ENCODE measurements at places on chromosomes 12 and 14.

DNA sequence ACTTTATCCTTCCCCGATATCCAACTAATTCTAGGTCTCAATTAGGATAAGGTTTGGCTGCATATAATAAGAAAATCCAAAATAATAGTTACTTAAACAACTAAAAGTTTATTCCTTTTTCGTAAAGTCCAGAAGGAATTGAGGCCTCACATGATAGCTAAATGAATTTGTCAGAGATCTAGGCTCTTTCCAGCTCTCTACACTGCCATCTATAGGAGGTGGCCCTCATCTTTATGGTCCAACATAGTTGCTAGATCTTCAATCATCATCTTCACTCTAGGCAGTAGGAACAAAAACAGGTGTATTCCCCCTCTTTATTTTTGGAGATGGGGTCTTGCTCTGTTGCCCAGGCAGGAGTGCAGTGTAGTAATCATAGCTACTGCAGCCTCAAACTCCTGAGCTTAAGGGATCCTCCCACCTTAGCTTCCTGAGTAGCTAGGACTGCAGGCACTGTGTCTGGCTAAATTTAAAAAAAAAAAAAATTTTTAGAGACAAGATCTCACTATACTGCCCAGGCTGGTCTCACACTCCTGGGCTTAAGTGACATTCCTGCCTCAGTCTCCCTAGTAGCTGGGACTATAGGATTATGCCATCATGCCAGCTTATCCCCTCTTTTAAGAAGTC, 46.5 kb upstream of the SAV1 start:
- peak; percentile 42 for DNase-seq

DNA sequence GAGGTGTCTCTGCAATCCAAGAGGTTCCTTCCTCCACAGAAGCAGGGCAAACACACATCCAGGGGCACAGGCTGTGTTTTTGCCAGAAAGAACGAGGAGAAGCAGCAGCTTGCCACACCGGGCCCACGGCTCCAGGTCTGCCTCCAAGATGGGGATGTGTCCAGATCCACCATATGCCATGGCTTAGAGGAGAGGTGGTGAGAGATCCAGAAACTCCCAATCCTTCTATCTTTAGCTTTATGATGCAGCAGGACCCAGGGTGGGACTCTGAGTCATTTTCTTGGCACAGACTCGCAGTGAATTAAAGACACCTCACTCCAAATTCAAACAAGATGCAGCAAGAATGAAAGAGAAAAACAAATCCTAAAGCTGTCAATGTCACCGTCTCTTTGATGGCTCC, 481.4 kb upstream of the TMEM132C start:
- DNase-seq, result no peak

DNA sequence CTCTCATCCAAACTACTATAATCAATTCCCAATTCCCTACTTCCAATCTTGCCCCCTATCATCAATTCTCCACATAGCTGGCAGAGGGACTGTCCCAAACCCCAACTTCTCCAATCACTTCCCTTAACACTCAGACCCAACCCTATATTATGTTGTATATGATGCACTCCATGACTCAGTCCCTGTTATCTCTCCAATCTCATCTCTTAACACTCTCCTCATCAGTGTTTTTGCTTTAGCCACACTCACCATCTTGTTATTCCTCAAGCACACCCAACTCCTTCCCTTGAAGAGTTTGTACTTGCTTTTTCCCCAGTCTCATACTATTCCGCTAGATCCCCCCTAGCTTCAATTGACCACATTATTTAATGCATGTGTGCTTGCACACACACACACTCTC, 4.9 kb downstream of the RHOJ start:
- DNase-seq, result no peak

- no peak for DNase-seq
Observed at GRCh38 chr12:54562750-54563356, 13.5 kb downstream of the PDE1B start.

- DNase-seq, result no peak
Observed at GRCh38 chr12:43370263-43370662, 181.7 kb downstream of the ADAMTS20 start.

DNA sequence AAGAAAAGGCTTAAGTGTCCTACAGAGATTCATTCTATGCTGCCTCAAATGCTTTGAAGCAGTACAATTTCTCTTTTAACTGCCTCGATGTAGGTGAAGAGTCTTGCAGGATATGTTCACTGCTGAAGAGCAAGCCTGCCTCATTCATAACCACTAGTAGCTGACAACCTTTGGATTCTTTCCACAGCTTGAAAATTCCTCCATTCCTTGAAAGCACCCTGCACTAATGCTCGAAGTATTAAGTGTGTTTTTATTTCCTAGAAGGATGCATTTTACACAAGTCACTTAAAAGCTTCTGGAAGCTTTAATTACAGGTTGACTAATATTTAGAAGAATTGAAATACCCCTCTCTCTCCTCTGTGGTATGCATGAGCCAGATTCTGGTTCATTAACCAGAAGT, 429.4 kb downstream of the DIO2 start:
- no peak for DNase-seq

- DNase-seq, result no peak
Observed at GRCh38 chr12:47356129-47356700, 276.5 kb upstream of the AMIGO2 start.

- no peak for DNase-seq
Observed at GRCh38 chr12:72836194-72836593, 564.0 kb downstream of the TRHDE start.

DNA sequence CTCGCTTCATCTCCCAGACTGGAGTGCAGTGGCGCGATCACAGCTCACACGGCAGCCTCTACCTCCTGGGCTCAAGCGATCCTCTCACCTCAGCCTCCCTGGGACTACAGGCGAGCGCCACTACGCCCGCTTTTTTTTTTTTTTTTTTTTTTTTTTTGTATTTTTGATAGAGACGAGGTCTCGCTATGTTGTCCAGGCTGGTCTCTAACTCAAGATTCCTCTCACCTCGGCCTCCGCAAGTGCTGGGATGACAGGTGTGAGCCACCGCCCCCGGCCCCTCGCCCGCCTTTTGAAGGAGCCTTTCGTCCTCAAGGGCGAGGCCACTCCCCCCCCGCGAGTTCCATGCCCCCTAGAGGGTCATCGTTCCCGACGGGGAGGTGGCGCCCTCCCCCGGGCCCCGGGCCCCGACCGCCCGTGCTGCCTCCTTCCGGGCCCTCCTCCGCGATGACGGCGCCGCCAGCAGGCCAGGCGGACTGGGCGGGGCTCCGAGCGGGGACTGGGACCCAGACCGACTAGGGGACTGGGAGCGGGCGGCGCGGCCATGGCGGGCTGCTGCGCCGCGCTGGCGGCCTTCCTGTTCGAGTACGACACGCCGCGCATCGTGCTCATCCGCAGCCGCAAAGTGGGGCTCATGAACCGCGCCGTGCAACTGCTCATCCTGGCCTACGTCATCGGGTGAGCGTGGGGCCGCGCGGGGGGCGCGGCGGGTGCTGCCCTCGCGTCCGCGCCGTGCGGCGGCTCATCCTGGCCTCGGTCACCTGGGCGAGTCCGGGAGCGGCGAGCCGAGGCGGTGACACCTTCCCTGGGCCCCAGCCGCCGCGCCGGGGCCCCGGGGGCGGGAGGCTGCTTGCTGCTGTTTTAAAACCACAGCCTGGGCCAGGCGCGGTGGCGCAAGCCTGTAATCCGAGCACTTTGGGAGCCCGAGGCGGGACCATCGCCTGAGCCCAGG, at the start of gene P2RX4:
Gene P2RX4, plus strand, starts transcription at position 506 of the 949 bp plus-strand sequence. Its CDS starts 36 bp downstream, at position 542.
- peak; percentile 90 for DNase-seq

GRCh38 chr12:72574138-72574537, 302.0 kb downstream of the TRHDE start:
- DNase-seq, result no peak

- DNase-seq, result no peak
Observed at GRCh38 chr12:100225491-100225890, 24.9 kb downstream of the ACTR6 start.

DNA sequence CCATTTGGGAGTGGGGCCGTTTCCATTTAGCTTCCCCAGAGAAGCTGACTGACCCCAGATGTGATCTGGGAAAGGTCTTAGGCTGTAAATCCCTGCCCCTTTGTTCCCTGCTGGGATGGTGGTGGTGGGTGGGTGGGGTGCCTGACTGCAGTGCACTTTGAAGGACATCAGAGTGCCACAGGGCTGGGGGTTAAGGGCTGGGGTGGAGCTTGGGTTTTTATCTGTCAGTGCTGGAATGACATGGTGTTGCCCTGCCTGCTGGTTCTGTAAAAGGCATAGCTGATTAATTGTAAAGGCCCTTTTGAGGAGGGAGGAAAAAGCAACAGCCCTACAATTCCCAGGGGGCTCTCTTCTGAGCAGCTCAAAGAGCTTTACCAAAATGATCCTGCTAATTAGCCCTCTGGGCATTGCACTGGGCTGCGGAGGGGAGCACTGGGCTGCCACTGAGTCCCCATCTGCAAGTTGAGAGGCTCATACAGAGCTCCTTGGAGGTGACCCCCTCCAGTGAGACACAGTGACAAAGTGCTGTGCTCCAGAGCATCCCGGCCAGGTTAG, 21.1 kb downstream of the PLEKHG3 start:
- DNase-seq, result no peak

- no peak for DNase-seq
Observed at GRCh38 chr12:87809916-87810315, 219.3 kb downstream of the C12orf50 start.

DNA sequence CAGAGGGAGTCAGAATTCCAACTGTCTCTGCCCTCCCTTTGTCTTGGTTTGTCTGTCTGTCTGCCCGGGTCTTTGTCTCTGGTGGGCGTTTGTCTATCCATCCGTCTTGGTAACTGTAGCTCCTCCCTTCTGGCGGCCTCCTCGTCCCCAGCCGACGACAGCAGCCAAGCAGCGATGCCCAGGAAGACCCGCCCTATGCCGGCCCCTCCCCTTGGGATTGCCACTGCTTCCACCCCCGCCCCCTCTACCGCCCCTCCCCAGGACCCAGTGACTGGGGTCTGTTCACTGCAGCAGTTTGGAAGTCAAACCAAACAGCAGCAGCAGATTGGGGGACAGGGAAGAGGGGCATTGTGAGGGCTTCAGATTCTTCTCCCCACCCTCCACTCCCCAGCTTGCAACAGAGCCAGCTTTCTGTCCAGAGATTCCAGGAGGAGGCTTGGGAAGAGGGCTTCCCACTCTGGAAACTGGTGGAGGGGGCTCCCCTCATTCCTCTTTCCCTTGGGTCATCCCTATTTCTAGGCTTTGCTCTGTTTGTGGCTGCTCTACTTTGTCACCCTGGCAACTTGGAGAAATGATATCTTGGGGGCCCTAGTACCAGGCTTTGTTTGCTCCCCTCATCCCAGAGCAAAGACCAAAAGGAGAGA, 2.4 kb upstream of the RARG start:
- DNase-seq, result peak; percentile 37

DNA sequence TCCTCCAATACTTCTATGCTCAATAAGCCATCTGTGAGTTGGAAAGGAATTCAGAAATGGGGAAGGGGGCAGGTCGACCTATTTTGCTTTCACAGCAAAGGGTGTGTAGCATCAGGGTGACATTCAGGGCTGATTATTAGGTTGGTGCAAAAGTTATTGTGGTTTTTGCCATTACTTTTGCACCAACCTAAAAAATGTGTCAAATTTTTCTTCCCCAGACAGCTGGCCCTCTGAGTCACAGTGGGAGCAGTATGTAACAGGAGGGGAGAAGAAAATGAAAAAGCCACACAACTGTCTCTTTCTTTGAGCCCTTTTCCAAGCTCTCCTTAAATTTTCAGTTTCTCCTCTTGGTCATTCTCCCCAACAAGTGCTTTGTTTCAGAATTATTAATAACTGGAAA, 47.1 kb upstream of the GZMB start:
- DNase-seq, result no peak

GRCh38 chr12:94172973-94173372, 24.6 kb downstream of the PLXNC1 start:
- DNase-seq, result peak; percentile 16

DNA sequence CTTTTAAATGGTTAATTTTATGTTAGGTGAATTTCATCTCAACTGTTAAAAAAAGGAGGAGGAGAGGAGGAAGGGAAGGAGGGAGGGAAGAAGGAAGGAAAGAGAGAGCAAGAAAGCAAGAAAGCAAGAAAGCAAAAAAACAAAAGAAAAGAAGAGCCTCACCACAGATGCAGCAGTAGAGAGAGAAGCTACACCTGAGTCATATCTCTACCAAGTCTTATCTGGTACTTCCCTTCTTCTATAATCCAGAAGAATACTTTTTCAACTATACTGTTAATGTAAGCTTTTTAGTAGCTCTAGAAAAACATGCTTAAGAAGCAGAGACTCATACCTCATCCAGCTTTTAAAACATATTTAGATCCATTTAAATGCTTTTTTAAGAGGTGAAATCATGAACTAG, 5.6 kb upstream of the IL26 start:
- DNase-seq, result no peak

DNA sequence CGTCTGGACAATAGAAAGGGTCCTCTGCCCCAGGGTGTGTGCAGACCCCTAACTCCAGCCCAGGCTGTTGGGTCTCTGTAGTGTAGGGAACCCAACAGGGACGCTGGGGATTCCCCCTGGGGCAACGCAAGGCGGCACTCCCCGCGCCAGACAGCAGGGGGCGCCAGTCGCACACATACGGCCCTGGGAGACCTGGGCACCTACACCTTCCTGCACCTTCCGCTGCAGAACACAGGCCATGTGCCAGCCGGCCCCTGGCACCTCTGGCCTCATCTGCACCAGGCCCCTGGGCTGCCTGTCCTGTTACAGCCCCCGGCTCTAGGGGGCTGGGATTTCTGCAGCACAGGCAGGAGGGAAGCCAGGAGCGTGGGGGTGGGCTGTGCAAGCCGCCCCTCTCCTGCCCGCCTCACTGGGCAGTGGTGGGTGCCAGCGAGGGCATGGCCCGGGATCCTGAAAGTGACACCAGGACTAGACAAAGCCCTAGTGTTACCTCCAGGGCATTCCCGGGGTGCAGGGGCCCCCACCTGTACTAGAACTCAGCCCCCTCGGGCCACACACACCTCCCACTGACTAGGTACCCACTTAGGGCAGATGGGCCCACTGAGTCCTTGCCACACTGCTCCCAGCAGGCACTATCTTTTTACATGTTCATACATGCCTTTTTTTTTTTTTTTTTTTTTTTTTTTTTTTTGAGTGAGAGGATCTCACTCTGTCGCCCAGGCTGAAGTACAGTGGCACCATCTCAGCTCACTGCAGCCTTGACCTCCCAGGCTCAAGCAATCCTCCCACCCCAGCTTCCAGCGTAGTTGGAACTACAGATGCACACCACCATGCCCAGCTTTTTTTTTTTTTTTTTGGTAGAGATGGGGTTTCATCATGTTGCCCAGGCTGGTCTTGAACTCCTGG, 37.5 kb downstream of the CCNK start:
- DNase-seq, result peak; percentile 83

DNA sequence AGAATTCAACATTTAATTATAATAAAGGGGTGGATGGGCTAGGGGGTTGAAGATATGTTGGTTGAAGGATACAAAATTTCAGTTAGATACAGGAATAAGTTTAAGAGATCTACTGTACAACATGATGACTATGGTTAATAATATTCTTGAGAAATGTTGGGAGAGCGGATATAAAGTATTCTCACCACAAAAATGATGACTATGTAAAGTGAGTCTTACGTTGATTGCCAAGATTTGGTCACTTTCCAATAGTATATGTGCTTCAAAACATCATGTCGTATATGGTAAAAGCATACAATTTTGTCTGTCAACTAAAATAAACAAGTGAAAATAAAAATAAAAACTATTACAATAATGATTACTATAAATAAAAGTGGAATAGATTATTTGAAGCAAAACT, 802.0 kb downstream of the C12orf50 start:
- no peak for DNase-seq
